Esophagus squamous epithelium (tissue), 5 donors: ENCODE measurements at places on chromosomes 6 and 20. TPM values are rescaled to one million over a fixed set of nuclear protein-coding genes. Genes with fewer than 3 reads are reported as not detected.

NKAPL gene
- total RNA-seq, result 0.70 TPM

HSPA1L gene
- 0.38 TPM for total RNA-seq

NKAIN4 gene
- not detected for total RNA-seq

UST gene
- 3.8 TPM for total RNA-seq

DNA sequence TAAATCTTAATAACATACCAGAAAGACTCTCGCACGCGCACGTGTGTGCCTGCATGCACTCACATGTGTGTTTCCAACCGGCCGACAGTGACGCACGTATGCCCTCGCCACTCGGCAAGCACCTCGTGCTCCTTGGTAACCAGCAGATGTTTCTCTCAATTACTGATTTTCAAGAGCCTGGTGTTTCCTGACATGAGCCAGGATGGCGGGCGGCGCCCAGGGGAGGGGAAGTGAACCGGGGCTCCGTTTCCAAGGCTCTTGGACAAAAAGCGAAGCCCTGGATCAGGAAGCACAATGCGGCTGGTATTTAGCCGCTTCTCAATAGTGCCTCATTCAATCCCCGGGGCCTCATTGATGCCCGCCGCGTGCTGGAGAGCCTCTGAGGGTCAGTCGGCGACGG is 37.7 kb downstream of the PMEPA1 start:
- no peak overlapping the region for H3K4me3 ChIP-seq
- H3K27ac ChIP-seq, result no peak overlapping the region

- H3K4me1 ChIP-seq, result no peaks in the 10 kb centered on the region
- no peak overlapping the region for H3K4me3 ChIP-seq
- no peaks in the 10 kb centered on the region for H3K36me3 ChIP-seq
- no peaks in the 10 kb centered on the region for H3K27me3 ChIP-seq
- DNase-seq, result no peak
Measured at GRCh38 chr6:90008908-90009501, 114.7 kb downstream of the GJA10 start.

CFB gene
- 10.4 TPM for total RNA-seq

- no peak overlapping the region for H3K4me3 ChIP-seq
- H3K36me3 ChIP-seq, result no peaks in the 10 kb centered on the region
- H3K4me1 ChIP-seq, result peaks cover 53% of the 10 kb centered on the region
- H3K27me3 ChIP-seq, result no peaks in the 10 kb centered on the region
- H3K27ac ChIP-seq, result no peak overlapping the region
Measured at GRCh38 chr6:170149681-170150589, 140.9 kb downstream of the DLL1 start.

FAM83D gene
- 67.8 TPM for total RNA-seq

CST5 gene
- not detected for total RNA-seq

DNA sequence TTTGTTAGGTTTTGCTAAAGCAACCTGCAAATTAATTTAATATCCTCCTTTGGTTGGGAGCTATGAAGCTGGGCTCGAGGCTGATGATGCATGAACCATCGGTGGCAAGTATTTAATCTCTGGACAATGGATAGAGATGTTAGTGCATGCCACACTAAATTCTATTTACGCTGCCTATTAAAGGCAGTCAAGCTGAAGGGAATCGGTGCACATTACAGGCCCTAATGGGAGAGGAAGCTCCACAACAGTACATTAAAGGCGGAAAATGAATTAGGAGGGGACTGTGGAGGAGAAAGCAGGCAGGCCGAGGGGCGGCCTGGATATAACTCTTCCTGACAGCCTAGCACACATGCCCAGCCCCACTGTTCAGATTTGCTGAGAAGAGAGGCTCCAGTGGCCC is 132.4 kb upstream of the MAFB start:
- DNase-seq, result no peak
- H3K27me3 ChIP-seq, result no peaks in the 10 kb centered on the region
- H3K27ac ChIP-seq, result no peak overlapping the region
- no peaks in the 10 kb centered on the region for H3K36me3 ChIP-seq
- H3K4me1 ChIP-seq, result no peaks in the 10 kb centered on the region
- H3K4me3 ChIP-seq, result no peak overlapping the region

GRCh38 chr20:47031821-47032220 is 137.2 kb downstream of the EYA2 start:
- H3K27me3 ChIP-seq, result no peaks in the 10 kb centered on the region
- no peak overlapping the region for H3K27ac ChIP-seq
- H3K36me3 ChIP-seq, result no peaks in the 10 kb centered on the region
- no peak overlapping the region for H3K4me3 ChIP-seq
- peaks cover 18% of the 10 kb centered on the region for H3K4me1 ChIP-seq

DNA sequence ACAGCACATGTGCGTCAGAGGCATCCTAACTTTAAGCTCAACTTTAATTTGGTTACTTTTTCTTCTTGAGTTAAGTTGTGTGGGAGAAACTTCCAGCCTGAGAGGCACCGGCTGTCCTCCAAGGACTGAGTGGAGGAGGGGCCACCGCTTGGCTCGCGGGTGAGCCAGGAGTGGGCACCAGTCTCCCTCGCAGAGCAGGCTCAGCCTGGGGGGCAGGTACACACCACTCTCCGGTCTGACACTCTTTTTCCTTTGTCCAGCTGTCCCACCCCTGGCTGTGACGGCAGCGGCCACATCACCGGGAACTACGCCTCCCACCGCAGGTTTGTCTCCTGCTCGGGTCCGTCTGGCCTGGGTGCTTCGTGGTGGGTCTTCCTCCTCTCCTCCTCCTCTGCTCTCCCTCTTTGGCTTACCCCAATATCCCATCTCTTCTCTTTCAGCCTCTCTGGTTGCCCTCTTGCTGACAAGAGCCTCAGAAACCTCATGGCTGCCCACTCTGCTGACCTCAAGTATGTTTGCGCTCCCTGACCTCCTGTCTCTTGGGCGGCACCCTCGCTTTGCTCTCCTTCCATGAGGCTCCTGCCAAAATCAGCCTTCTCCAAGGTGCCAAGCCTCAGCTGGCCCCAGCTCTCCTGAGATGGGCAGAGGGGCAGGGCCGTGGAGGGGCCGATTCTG is 32.6 kb upstream of the PCMTD2 start:
- H3K4me1 ChIP-seq, result peaks cover 23% of the 10 kb centered on the region
- no peak for DNase-seq
- H3K4me3 ChIP-seq, result no peak overlapping the region
- H3K36me3 ChIP-seq, result no peaks in the 10 kb centered on the region
- H3K27ac ChIP-seq, result no peak overlapping the region

PRL gene
- total RNA-seq, result not detected

RGL2 gene
- 78.7 TPM for total RNA-seq

GRCh38 chr20:22456109-22456508 is 128.3 kb downstream of the FOXA2 start:
- H3K36me3 ChIP-seq, result no peaks in the 10 kb centered on the region
- no peaks in the 10 kb centered on the region for H3K4me1 ChIP-seq
- no peak for DNase-seq
- no peak overlapping the region for H3K4me3 ChIP-seq

GRCh38 chr6:53241938-53242337 is 93.3 kb upstream of the GCM1 start:
- no peak overlapping the region for H3K4me3 ChIP-seq
- H3K36me3 ChIP-seq, result no peaks in the 10 kb centered on the region
- DNase-seq, result no peak

- no peaks in the 10 kb centered on the region for H3K4me1 ChIP-seq
- no peak overlapping the region for H3K27ac ChIP-seq
- H3K36me3 ChIP-seq, result no peaks in the 10 kb centered on the region
- H3K27me3 ChIP-seq, result no peaks in the 10 kb centered on the region
- DNase-seq, result no peak
Measured at GRCh38 chr6:119511024-119511423, 161.5 kb upstream of the MAN1A1 start.

MAP1LC3A gene
- 17.6 TPM for total RNA-seq

GRCh38 chr6:80330961-80331360 is 224.5 kb downstream of the BCKDHB start:
- H3K36me3 ChIP-seq, result no peaks in the 10 kb centered on the region
- no peak overlapping the region for H3K27ac ChIP-seq
- no peaks in the 10 kb centered on the region for H3K27me3 ChIP-seq
- H3K4me1 ChIP-seq, result peaks cover 5% of the 10 kb centered on the region
- H3K4me3 ChIP-seq, result no peak overlapping the region

- H3K4me1 ChIP-seq, result peaks cover 2% of the 10 kb centered on the region
- peak; percentile 6 for DNase-seq
- H3K4me3 ChIP-seq, result peak overlapping the region; percentile 96
- peak overlapping the region; percentile 97 for H3K27ac ChIP-seq
Measured at GRCh38 chr6:149545258-149545753, 537 bp downstream of the PPIL4 start.

DNA sequence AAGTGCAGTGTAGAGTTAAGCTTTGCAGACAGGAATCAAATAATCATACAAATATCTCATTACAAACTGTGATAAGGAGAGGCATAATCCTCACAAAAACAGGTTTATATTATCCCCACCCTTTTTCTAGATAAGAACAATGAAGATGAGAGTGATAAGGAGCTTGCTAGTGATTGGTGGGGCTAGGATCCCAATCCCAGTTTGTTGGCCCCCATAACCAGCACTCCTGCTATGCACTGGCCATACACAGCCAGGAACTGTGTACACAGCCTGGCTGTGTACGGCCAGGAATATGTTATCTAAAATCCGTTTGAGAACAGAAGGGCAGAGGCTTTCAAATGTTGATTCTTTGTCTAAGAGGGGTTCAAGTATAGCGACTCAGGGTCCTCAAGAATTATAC is 180.6 kb downstream of the EYA2 start:
- no peak for DNase-seq
- no peak overlapping the region for H3K27ac ChIP-seq

CDSN gene
- total RNA-seq, result 0.13 TPM

DNA sequence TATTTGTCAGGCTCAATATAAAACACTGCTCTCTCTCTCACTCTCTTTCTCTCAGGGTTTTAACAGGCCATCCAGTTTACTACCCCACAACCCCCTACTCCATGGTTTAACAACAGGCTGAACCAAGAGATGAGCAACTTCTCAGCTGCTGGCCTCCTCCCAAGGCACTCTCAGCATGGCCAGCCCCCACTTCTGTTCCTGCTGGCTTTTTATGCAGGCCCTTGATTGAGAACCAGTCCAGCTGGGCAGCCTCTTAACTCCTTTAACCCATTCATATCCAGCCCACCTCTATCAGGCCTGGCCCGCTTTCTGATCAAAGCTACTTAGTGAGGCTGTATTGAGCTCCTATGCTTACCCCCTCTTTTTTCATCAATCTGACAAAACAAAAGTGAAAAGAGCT is 346.8 kb upstream of the POU3F2 start:
- H3K4me3 ChIP-seq, result no peak overlapping the region
- no peaks in the 10 kb centered on the region for H3K27me3 ChIP-seq
- no peaks in the 10 kb centered on the region for H3K4me1 ChIP-seq

- peak overlapping the region; percentile 54 for H3K27ac ChIP-seq
- H3K4me1 ChIP-seq, result no peaks in the 10 kb centered on the region
Measured at GRCh38 chr20:2767768-2768631, 32.4 kb downstream of the CPXM1 start.

DNA sequence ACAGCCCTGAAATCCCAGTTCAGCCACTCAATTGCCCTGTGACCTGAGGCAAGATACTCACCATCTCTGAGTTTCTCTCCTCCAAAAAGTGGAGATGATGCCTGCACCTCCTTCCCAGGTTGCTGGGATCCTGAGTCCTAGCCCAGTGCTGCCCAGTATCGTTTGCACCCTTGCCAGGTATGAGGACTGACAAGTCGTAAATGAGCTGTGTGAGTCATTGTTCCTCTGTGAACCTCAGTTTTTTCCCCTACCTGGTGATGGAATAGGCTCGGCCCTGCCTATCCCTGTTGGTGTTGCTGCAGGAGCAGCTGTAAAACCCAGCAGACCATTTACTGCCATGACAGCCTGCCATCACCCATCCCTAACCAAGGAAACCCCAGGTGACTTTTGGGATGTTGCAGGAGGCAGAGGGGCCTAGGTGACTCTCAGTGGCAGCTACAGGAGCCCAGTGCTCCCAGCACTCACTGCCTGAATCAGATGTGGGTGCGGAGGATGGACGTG is 229.3 kb downstream of the SYNDIG1 start:
- H3K27ac ChIP-seq, result no peak overlapping the region
- no peak overlapping the region for H3K4me3 ChIP-seq
- peaks cover 14% of the 10 kb centered on the region for H3K4me1 ChIP-seq
- H3K36me3 ChIP-seq, result no peaks in the 10 kb centered on the region
- DNase-seq, result no peak

SDCBP2 gene
- total RNA-seq, result 118 TPM
